ENCODE measurements at places on chromosomes 2 and 18.
A peak's percentile ranks its signal among the peaks of the same experiment; 100 is the strongest.

- DNase-seq: no peak
These were observed 65.3 kb downstream of the KCNF1 start for GRCh38 chr2:10977003-10977402.

GRCh38 chr2:99672766-99673350, 183.0 kb upstream of the REV1 start:
- no peak for DNase-seq

DNA sequence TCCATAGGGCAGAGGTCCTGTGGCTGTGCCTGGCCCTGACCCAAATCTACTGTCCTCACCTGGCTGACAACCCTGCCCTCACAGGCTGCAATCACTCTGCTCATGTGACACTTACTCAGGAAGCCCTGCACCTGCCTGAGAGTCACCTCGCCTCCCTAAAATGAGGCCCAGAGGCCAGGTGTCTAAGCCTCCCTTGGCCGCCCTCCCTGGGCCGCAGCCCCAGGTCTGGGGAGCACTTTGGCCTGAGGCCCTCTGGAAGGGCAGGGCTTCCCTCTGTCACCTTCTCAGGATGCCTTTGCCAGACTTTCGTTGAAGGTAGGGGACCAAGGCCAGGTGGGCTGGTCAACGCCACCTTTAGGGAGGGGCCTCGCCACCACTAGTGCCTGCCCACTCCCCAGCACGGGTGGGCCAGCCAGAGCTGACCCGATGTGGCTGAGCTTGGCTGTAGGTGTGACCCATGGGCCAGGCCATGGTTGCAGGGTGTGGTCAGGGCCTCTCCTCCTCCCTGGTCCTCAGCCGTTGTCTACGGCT, 6.1 kb upstream of the GPC1 start:
- no peak for DNase-seq

DNA sequence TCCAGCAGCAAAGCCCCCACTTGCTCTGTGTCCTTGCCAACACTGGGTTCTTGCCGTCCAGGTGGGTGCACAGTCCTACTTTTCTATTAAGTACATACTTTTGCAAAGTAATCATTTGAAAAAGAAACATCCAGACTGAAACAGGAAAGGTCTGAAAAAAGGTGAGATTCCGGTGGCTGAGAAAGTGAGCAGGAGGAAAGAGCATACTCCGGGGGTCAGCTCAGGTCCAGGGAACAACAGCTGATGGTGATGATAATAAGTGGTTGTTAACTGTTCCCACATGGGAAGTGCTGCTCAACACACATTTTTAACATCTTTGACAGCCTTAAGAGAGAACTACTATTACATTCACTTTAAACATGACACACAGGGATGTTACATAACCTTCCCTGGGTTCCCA, 86.1 kb upstream of the UXS1 start:
- DNase-seq: no peak

GRCh38 chr18:63253428-63254372, 65.9 kb downstream of the BCL2 start:
- no peak for DNase-seq

GRCh38 chr18:39166776-39167175, 1601.2 kb upstream of the CELF4 start:
- DNase-seq: no peak

GRCh38 chr2:174711206-174711605, 53.1 kb downstream of the CHRNA1 start:
- no peak for DNase-seq

- no peak for DNase-seq
These were observed 100.4 kb upstream of the FZD5 start for GRCh38 chr2:207869784-207870778.

DNA sequence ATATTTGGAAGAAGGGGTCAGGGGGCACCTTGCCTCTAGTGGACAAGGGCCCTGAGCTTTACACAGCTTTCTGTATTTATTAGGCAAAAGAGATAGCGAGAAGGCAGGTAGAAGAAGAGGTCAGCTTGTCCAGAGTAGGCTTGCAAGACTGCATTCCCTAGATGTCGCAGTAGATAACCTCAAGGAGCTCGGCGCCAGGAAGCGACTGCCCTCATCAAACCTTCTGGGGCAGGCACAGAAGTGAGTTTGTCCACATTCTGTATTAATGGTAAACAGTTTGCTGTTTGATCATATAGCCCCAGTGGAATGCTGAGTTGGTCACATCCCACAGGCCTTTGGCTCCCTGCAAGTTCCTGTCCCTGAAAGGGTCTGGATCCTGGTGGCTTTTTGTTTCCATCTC, 7.0 kb downstream of the CHCHD5 start:
- DNase-seq: no peak

- no peak for DNase-seq
These were observed 32.2 kb downstream of the TLK1 start for GRCh38 chr2:171128461-171128860.

DNA sequence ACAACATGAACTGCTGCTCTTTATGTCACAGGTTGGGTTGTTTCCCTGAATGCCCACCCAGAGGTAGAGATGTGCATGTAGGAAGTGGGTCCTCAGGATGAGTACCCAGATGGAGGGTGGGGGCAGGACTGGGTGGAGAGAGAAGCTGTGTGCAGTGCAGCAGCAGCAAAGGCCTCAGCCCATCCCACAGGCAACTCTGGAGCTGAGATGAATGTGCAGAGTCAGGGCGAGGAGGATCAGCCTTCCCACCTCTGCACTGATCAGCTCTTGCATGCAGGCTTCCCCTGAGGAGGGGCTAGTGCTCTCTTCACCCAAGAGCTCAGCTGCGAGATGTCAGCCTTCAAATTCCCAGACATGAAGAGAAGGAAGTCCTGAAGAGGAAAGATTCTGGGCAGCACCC, 326.2 kb upstream of the RAB6C start:
- no peak for DNase-seq

DNA sequence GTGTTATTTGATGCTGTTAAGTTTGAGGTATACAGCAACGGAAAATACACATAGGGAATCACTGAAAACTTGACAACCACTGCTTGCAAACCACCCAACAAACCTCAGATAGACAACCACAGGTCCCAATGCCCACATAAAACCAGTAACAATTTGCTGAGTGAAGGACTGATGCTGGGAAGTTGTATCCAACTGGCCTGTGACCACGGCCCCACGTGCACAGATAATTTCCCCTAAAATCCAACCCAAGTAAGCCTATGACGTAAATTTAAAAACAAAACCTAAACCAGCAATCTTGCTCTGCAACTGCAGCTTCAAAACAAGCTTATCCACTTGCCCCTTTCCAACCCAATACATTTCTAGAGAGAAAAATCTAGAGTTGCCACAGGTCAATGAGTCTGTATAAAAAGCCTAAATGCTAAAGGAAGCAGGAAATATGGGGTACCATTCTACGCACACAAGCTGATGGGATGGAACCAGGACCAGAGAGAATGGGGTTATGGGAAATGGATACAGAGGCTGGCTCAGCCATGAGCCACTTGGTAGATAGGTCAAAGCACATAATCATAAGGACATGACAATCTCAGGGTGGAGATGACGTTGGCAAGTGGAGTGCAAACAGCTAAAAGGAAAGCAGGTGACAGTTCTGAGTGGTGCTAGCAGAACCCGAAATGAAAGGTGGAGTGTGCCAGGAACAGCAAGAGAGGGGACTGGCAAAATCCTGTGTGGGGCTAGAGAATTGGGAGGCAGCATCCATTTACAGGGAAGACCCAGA, 27.8 kb upstream of the CREB1 start:
- no peak for DNase-seq

DNA sequence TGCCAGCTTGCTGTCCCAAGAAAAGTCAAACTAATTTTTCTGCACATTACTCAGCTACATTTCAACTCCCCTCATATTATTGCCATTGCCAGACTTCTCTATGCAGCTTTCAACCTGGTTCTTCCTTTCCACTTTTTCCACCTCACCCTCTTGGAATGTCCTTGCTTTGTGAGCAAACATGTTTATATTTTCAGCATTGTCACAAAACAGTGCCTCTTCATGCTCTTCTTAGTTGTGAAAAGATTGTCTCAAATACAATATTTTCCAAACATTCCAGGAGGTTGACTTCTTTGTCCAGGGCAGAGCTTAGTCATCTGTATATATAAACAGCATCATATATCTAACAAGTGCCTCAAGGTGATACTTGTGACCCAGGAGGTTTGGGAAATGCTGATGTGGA, 803.3 kb upstream of the CELF4 start:
- DNase-seq: no peak

DNA sequence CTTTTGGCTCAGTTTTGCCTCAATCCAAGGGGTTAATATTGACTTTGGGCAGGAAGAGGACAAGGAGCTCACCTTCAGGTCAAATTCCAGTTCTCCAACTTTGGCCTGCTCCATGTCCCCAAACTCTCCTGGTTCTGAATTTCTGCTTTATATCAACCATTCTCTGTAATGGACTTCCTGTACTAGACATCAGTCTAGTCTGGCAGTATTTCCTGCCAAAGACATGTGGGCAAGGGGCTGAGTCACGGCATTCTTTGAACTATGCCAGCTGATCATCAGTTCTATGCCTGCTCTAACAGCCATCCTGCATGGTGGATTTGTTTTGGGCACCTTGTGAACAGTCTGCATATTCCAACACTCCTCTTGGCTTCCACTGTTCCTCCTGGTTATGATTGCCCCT, 199.4 kb downstream of the ZEB2 start:
- peak; percentile 32 for DNase-seq

GRCh38 chr2:191499874-191500565, 177.9 kb upstream of the NABP1 start:
- no peak for DNase-seq

DNA sequence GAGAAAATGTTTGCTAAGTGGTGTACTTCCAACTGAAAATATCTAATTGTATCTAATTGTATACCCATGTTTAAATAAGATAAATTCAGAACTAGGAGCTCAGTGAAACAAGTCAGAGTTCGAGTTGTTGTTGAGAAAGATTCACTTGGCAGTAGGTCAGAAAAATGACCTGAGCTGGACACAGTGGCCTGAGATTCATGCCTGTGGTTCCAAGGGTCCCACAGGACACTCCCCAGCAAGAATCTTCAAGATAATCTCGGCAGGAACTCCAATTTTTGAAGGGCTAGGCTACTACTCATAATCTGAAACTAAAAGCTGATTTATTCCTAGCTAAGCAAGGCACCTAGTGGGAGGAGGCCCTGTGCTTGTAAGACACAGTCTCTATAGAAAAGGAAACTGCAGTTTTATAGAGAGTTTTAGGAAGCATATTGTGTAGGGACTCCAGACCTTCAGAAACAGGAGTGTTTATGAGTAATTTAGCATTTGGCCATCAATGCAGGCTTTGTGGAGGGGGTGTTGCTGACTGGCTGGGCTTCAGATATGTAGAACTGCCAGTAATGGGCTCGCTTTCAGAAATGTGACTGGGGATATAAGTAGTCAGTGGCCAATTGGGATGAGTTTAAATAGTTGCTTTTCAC, 43.2 kb downstream of the SP140 start:
- DNase-seq: no peak

GRCh38 chr2:101675512-101675911, 22.0 kb upstream of the MAP4K4 start:
- DNase-seq: no peak

- no peak for DNase-seq
These were observed 126.9 kb upstream of the NCK2 start for GRCh38 chr2:105617631-105618350.

- DNase-seq: no peak
These were observed 67.8 kb downstream of the STK39 start for GRCh38 chr2:168179592-168179991.

DNA sequence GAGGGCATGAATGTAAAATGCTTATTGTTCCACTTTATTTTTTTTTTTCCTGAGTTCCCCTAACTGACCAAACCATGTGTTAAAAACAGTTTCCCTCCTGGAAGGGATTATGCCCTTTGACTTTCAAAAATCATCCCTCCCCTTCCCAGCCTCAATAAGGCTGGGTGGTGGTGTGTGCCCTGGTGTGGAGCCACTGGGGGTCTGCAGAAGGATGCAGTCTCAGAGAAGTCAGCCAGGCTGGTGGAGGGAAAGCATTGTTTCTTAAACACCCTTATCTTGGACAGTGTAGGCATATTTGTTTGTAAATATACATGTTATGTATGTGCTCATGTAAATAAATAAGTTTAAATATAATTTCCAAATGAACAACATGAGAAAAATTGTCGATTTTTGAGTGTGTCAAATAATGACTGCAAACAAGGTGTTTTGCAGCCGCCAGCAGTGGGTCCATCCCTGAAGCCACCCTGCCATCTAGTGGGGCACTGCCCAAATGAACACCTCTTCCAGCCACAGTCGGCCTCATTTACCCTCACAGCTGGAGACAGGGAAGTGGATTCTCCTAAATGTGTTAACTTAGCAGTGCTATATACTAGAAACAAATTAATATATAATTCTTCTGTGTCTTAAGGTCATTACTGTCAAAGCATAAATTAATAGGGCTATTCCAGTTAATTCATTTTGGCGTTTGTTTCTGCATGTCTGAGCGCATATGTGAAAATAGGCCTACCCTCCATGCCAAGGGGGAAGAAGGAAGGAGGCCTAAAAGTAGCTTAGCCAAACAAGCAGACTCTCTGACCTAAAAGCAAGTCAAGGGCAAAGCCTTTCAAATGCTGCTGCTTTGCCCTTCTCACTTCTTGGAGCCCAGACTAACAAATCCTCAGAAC, 209.6 kb upstream of the PIK3C3 start:
- peak; percentile 34 for DNase-seq

GRCh38 chr18:49778826-49779465, 34.4 kb downstream of the ACAA2 start:
- DNase-seq: no peak

GRCh38 chr18:45253973-45254708, 361.1 kb upstream of the SLC14A2 start:
- DNase-seq: no peak

GRCh38 chr2:122167515-122167914, 412.1 kb downstream of the TSN start:
- DNase-seq: peak; percentile 69

GRCh38 chr2:179569831-179570233, 291.6 kb downstream of the ZNF385B start:
- DNase-seq: no peak

GRCh38 chr2:101820519-101820918, 123.0 kb downstream of the MAP4K4 start:
- DNase-seq: no peak

DNA sequence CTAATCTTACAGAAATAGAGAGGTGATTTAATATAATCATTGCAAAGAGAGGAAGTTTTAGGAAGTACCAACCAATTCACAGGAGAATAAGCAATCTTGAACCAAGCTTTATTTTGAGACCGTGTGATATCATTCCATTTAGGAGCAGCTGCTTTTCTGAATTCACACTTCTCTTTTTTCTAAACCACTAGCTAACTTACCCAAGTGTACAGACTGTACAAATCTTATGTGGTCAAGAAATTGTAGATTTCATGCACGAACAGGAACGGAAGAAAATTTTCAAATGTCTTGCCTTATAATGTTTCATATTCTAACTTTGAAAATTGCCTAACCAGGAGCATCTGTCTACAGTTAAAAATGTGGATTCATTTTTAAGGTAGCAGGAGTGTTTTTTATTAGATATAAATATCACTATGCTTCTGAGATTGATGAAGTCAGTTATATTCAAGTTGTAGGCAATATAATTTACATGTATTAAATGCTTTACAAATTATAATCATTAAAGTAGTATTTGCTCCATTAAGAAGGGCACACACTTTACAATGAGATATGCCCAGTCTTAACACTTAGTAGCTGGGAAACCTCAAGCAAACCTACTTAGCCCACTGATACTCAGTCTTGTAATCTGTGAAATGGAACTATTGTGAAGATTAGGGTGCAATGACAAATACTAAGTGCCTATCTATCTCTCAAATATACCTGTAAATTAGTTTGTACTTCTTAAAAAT, 302.2 kb upstream of the STON1 start:
- no peak for DNase-seq
